ENCODE measurements at places on chromosomes 2 and 18.
A peak's percentile ranks its signal among the peaks of the same experiment; 100 is the strongest.

GRCh38 chr2:128317181-128317898, 1.3 kb downstream of the HS6ST1 start:
- no peak for DNase-seq

DNA sequence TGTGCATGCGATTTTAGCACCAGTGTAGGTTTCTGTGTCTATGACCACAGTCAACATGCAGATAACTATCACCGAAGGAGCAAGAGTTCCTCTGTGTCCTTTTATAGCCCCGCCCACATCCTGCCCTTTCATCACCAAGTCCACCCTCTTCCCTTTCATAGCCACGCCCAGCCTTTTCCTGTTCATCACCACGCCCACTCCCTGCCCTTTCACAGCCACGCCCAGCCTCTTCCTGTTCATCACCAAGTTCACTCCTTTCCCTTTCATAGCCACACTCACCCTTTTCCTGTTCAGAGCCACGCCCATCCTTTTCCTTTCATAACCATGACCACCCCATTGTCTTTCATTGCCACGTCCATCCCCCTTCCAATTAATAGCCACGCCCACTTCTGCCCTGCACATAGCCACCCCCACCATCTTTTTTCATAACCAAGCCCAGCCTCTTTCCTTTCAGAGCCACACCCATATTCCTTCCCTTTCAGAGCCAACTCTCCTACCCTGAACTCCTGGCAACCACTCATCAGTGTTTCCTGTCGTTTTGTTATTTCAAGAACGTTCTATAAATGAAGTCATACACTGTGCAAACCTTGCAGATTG, 273.9 kb downstream of the MYT1L start:
- no peak for DNase-seq

- no peak for DNase-seq
These were observed 48.4 kb downstream of the NPPC start for GRCh38 chr2:231877533-231878456.

GRCh38 chr2:190819840-190820301, 60.8 kb upstream of the GLS start:
- no peak for DNase-seq

DNA sequence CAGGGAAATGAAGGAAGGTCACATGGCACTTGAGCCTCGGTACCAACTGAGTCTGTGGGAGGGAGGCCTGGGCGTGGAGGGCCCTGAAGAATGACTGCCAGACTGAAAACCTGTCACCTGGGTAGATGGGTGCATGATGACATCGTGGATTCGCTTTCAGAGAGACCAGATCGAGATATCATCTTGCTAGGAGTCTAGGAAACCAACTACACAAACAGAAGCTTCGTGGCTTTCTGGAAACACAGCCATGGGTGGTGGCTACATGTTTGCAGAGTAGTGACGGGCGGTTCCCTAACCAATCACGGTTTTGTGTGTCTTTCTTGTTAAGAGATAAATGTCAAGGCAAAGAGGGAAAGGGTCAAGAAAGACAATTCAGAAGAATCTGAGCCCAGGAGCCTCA, 155.0 kb downstream of the EIPR1 start:
- no peak for DNase-seq

GRCh38 chr18:22112215-22112614, 57.2 kb upstream of the GATA6 start:
- DNase-seq: no peak

DNA sequence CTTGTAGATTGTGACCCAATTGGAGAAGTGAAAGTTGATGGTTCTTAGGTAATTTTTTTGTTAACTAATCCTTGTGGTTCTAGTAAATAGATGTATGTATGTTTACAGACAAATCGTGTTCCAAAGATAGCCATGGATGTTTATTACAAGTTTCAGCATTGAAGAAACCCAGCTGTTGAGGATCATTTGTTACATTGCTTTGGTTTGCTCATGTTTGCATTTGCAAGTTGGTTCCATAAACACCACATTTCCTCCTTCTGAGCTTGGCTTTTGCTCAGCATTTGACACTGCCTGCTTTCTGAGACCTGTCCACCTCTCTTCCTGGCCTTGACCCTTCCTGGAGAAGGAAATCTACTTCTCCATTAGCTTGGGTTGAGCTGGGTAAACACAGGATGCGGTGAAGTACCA, 1.8 kb upstream of the CCDC68 start:
- no peak for DNase-seq

- no peak for DNase-seq
These were observed 154.3 kb downstream of the TMEM163 start for GRCh38 chr2:134564549-134564948.

DNA sequence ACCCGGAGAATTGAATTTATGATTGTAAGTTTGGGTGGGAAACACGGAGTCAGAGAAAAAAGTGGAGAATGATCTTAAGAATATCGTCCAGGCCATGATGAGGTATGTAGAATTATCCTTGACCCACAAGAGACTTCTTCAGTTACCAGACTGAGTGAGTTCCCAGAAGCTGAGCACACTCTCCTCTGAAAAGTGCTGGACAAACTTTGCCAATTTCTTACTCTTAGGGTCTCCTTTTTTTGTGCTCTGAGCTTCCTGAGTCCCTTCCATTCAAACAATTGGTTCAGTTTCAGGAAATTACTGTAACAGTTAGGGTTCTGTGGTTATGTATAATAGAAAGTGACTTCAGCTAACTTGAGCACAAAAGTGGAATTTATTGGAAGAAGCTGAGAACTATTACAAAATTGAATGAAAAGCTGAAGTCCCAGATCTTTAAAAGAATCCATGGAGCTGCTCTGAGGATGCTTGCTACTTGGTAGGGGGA, 50.6 kb upstream of the EHBP1 start:
- no peak for DNase-seq

DNA sequence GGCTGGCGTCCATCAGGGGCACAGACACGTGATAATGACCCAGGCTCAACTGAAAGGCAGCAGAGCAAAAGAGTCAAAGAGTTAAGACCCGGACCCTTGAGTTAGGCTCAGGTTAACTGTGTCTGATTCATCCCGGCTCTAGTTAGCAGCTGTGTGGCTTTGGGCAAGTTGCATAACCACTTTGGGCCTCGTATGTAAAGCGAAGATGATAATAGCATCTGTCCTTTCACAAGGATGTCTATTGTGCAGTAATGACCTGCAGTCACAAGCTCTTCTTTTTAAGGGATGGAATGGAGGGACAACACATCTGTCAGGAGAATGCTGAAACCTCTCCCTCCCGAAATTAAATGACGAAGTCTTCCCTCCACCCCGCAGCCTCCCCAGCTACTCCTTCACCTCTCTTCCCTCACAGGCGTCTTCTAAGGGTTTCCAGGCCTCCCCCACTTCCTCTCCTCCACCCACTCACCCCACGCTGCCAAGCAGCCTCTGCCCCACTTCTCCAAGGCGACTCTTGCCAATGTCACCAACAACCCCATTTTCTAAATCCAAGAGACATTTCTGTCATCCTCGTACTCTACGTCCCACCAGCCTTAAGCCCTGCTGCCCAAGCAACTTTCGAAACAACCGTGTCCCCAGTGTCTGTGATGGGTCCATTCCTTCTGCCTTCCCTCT, 135.1 kb upstream of the ID2 start:
- DNase-seq: no peak

DNA sequence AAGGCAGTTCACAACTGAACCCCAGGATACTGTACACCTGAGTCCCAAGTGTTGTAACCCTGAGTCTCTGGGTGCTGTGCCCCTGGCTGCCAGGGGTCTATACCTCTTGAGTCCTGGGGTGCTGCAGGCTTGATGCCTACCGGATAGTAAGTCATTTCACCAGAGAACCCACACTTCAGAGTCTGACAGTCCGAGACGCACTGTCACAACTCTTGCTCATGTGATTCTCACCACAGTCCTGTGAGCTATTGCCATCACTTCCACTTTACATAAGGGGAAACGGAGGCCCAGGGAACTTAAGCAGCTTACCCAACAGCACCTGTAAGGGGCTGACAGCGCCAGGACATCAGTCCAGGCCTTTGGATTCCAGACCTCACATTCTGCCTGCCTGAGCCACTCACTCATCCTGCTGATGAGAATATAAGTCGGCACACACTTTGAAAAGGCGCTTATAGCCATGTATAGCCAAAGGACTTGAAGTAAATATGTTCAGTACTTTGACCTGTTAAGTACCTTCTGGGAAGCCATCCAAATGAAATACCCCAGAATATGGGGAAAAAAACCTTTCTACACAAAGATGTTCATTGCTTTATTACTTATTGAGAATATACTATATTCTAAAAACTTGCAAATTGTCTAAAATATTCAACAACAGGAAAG, 180.7 kb upstream of the ID2 start:
- no peak for DNase-seq

GRCh38 chr18:9642799-9643462, 28.6 kb upstream of the PPP4R1 start:
- no peak for DNase-seq

DNA sequence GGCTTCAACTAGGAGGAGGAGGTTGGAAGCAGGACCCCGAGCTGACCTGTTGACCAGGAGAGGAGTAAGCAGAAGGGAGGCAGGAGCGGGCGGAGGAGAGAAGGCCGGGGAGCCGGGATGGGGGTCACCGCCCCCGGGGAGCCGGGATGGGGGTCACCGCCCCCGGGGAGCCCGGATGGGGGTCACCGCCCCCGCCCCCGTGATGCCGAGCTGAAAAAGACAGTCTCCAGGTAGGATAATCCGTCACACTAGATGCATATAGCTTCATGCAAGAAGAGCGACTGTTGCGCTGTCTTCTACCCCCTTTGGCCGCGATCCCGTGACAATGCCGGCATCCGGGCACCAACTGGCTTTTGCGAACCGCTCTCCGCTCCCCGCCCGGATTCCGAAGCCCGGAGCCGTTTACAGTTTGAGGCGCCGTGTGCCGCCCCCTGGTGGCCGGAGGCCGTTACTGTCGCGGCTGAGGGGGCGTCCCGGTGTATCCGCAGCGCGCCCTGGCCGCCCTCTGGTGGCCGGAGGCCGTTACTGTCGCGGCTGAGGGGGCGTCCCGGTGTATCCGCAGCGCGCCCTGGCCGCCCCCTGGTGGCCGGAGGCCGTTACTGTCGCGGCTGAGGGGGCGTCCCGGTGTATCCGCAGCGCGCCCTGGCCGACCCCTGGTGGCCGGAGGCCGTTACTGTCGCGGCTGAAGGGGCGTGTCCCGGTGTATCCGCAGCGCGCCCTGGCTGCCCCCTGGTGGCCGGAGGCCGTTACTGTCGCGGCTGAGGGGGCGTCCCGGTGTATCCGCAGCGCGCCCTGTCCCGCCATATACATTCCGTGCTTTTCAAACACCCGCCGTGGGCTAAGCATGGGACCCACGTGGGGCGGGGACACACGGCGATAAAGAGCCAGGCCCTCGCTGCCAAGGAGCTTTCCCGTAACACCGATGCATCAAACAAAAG, 89.6 kb downstream of the ACTR3 start:
- DNase-seq: no peak

- DNase-seq: no peak
These were observed 780.5 kb upstream of the FAM98A start for GRCh38 chr2:34379586-34379985.

DNA sequence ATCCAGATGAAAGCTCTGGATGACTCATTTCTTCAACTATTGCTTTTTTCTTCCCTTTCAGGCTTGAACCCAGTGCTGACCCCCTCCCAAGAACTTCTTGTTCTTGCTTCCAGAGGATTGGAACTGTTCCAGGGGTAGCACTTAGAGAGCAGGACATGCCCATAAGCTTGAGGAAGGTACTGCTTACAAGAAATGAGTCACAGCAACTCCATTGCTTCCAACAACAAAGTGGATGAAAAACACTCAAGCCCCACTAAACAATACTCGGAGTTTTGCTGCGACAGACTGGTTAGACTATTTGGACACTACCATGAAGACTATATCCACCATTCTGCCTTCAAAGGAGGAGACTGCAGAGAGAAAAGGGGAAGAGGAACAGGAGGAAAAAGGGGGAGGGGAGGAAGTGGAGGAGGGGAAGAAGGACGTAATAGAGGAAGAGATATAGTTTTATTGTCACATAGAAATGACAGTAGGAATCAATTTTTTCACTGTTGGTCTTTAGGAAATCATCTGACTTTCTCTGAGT, 1.6 kb upstream of the EPC2 start:
- no peak for DNase-seq

- no peak for DNase-seq
These were observed 287.5 kb downstream of the TCF4 start for GRCh38 chr18:55300421-55300935.

DNA sequence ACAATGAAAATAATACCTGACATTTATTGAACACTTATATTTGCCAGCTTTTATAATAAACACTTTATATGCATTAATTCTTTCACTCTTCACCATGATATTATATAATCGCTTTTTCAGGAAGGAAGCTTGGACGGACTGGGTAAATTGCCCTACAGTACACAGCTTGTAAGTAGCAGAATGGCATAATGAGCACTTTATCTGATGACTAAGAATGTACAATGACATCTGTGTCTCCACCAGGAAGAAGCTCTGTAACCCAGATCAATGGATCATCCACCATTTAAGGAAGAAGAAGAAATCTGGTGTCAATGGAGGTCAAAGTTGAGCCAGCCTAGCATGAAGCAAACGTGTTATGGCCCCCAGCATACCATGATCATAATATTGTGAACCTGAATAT, 444.0 kb upstream of the SPHKAP start:
- no peak for DNase-seq

- no peak for DNase-seq
These were observed 16.6 kb downstream of the THAP4 start for GRCh38 chr2:241620419-241620769.

DNA sequence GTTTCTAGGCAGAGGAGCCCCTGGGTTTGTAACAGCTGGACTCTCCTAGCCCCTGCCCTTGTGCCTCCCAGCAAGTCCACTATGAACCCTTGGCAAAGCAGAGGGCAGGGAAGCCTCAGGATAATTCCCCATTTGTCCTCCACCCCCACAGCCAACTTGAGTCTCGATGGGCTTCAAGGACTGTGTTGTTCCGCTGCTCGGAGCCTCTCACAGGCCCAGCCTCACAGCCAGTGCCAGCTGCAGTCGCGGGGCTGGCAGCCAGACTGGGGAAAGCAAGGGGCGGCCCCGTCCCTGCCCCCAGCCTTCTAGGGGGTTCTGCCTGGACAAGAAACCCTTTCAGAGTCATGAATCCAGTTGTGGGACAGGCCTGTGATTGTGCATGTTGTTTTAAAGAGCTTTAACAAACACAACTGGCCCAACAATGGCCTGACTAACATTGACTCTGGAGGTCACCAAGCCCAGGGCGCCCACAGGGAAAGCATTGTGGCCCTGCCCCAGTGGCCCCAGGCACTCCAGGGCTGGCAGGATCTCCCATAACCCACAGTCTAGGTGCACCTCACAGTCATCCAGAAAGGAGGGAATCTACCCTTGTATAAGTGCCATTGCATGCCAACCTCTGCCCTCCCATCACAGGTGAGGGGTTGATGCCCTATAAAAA, 71.8 kb upstream of the DAPL1 start:
- DNase-seq: peak; percentile 99

DNA sequence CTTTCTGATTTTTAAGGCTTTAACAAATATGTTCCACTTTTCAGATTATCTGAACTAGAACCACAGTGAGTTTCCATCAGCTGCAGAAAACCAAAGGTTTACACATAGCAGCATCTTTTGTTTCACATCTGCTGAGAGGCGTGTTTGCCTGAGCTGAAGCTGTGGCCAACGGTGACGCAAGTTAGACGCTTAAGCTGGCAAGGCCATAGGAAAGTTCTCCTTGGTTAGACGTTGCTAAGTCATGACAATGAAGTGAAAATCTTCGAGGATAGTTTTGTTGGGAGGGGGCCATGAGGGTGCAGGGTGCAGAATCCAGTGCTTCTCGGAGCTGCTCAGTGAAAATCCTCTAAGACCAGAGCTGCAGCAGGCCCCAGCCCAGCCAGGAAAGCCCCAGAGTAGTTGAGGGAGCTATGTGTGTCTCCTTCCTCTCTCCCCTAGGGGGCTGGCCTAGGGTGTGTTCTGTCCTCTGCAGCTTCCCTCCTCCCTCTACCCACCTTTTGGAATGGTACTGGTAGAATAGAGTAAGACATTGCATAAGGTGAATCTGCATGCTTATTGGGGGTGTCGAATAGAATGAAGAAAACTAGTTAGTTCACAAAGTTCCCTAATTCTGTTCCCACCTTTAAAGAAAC, 105.4 kb downstream of the FHOD3 start:
- no peak for DNase-seq
